ENCODE measurements at places on chromosomes 11 and 22. TPM values are rescaled to one million over a fixed set of nuclear protein-coding genes. Genes with fewer than 3 reads are reported as not detected.

ST13 gene
- 164 TPM for total RNA-seq

SCUBE1 gene
- total RNA-seq, result 0.20 TPM

OR8G1 gene
- not detected for total RNA-seq

MN1 gene
- total RNA-seq, result 3.0 TPM

MCHR1 gene
- not detected for total RNA-seq

GGTLC3 gene
- total RNA-seq, result not detected

TECTA gene
- 0.04 TPM for total RNA-seq

LGALS12 gene
- not detected for total RNA-seq

C1QTNF5 gene
- total RNA-seq, result not detected

TEX54 gene
- not detected for total RNA-seq

OR51B4 gene
- total RNA-seq, result not detected

HORMAD2 gene
- not detected for total RNA-seq

AQP11 gene
- total RNA-seq, result 2.3 TPM

SSTR3 gene
- total RNA-seq, result not detected

PPFIBP2 gene
- total RNA-seq, result 12.4 TPM

GAS2L1 gene
- 26.4 TPM for total RNA-seq

MAP6 gene
- total RNA-seq, result 1.4 TPM

PLAAT5 gene
- not detected for total RNA-seq

SOX10 gene
- not detected for total RNA-seq

OR5AL1 gene
- total RNA-seq, result not detected

NPAS4 gene
- total RNA-seq, result not detected

KRTAP5-2 gene
- not detected for total RNA-seq

ESAM gene
- total RNA-seq, result 10.5 TPM

MISFA gene
- total RNA-seq, result 1.9 TPM

OR4B1 gene
- not detected for total RNA-seq

RFPL2 gene
- total RNA-seq, result 0.19 TPM

THY1 gene
- 20.1 TPM for total RNA-seq

TEAD1 gene
- 57.3 TPM for total RNA-seq

MS4A4A gene
- not detected for total RNA-seq

EHD1 gene
- 169 TPM for total RNA-seq

APOA4 gene
- not detected for total RNA-seq

XKR3 gene
- total RNA-seq, result not detected

APOA5 gene
- not detected for total RNA-seq

GRAMD4 gene
- total RNA-seq, result 12.7 TPM

CTSF gene
- 34.3 TPM for total RNA-seq

TRIM48 gene
- total RNA-seq, result not detected

ROBO4 gene
- not detected for total RNA-seq

ABCC8 gene
- total RNA-seq, result 2.7 TPM

TRIM29 gene
- total RNA-seq, result 5.0 TPM

CCDC90B gene
- 54.8 TPM for total RNA-seq

RGL4 gene
- total RNA-seq, result not detected

ATP5MG gene
- 175 TPM for total RNA-seq

PANX3 gene
- total RNA-seq, result not detected

RAB3IL1 gene
- 13.9 TPM for total RNA-seq

C11orf21 gene
- total RNA-seq, result not detected

GRAP2 gene
- not detected for total RNA-seq

NPTXR gene
- total RNA-seq, result 16.4 TPM

C11orf86 gene
- 43.6 TPM for total RNA-seq

DEPDC7 gene
- total RNA-seq, result 8.0 TPM

RBX1 gene
- 52.4 TPM for total RNA-seq

MS4A12 gene
- total RNA-seq, result not detected

All from A549 treated with DMSO at 1 μM for 4 hours (cell line).